ENCODE measurements at places on chromosomes 7 and 10.
A peak's percentile ranks its signal among the peaks of the same experiment; 100 is the strongest.

- DNase-seq, result no peak
These were observed 34.7 kb downstream of the A1CF start for GRCh38 chr10:50850578-50851230.

- no peak for DNase-seq
These were observed 22.1 kb downstream of the ACSL5 start for GRCh38 chr10:112395809-112396530.

- peak; percentile 13 for DNase-seq
These were observed 537 bp downstream of the FOXK1 start for GRCh38 chr7:4682621-4683042.

DNA sequence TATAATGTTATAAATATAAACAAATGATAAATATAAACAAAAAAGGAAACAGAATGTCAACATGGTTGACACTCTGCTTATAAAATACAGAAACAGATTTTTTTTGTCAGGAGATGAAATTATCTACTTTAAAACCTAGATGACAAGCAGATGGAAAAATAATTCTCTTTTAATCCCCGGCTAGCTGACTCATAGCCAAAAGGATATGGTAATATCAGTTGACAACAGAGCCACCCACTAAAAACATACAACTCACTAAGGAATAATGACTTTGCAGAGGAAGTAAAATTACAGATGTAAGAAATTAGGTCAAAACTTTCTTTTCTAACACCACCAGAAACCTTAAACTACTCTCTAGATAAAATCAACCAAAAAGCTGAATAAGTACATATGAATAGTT is 131.1 kb upstream of the ABCB5 start:
- no peak for DNase-seq

- DNase-seq, result no peak
These were observed 243.8 kb upstream of the KAT6B start for GRCh38 chr10:74582566-74582965.

GRCh38 chr10:106106114-106106513 is 1058.4 kb downstream of the SORCS1 start:
- no peak for DNase-seq

Measured in stimulated activated CD4-positive, alpha-beta T cell treated with anti-CD3 and anti-CD28 coated beads, Interleukin-2, amount 100 ng/mL, for 48 hours (primary cell).